A549 treated with CpdA at 1 μM for 4 hours (cell line): ENCODE measurements at places on chromosomes 7 and 10. TPM values are rescaled to one million over a fixed set of nuclear protein-coding genes. Genes with fewer than 3 reads are reported as not detected.

ZNF365 gene
- total RNA-seq = 0.83 to 0.97 TPM (median 0.90 TPM) in 5 replicates

IRF5 gene
- total RNA-seq = 12.6 to 14.9 TPM (median 14.1 TPM) in 5 replicates

SCART1 gene
- 0.15 to 0.40 TPM (median 0.26 TPM) in 5 replicates for total RNA-seq

ACBD7 gene
- 0.48 to 1.3 TPM (median 0.95 TPM) in 5 replicates for total RNA-seq

CYP2C18 gene
- 0.07 to 0.14 TPM (median 0.11 TPM) in 4 of 5 replicates, not detected in the other for total RNA-seq

PTPRN2 gene
- total RNA-seq = 0.47 to 1.4 TPM (median 0.72 TPM) in 5 replicates

LRGUK gene
- 0.16 to 0.76 TPM (median 0.37 TPM) in 5 replicates for total RNA-seq
